ENCODE measurements at places on chromosomes 6 and 20.

GRCh38 chr6:137661601-137662000 is 167.4 kb upstream of the OLIG3 start:
- no peak for DNase-seq

- DNase-seq, result no peak
Measured at GRCh38 chr6:56347526-56347925, 100.1 kb upstream of the COL21A1 start.

DNA sequence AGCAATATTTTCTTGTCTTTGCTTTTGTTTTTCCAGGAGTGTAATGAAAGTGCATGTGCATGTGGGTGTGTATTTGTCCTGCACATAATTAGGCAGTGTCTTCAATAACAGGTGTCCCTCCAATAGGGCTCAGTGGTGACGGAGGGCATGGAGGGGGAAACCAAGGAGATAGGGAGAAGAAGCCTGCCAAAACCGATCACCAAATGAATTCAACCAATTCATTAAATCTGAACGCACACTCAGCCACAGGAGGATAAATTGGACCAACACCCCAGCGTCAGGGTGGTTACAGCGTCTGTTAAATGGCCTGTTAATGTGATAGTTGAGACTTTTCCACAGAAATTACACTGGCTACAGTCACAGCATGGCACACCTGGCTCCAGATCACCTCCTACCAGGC is 527.6 kb downstream of the CD83 start:
- no peak for DNase-seq

DNA sequence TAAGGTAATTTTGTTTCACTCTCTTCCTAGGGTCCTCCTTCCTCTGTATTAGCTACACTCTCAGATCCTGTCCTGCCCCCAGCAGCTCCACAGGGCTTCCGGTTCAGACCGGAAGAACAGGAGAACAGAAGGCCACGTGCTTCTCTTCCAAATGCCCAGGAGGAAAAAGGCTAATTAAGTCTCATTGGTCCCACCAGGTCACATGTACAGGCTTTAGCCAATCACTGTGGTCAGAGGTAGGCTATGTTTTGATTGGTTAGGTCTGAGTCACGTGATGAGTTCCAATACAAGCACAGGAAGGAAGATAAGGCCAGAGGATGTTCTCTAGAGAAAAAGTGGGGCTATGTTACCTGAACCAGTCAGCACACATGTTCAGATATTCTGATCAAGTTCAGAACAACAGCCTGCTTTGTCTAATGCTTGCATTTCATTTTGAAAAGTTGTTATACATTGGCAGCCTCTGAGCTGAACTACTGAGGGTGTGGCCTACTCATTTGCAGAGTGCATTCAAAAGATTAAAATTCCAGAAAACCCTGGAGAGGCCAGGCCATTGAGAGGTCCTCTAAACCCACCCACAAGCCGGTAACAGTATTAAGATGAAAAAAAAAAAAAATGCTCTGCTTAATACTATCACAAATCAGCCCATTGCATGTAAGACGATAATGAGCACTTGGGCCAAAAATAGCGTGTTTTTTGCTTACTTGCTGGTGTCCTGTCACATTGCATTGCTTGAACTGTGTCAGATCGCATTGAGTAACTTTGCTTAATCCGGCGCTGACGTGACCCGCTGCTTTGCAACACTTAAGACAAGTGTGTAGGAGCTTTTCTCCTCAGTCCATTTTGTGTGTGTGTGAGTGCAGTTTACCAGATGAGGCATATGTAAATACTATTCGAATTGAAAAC is 170.3 kb downstream of the TSHZ2 start:
- no peak for DNase-seq

GRCh38 chr6:26055719-26056582 is 31.3 kb upstream of the HFE start:
- DNase-seq, result peak; percentile 95

- DNase-seq, result no peak
Measured at GRCh38 chr6:151482290-151482689, 11.5 kb upstream of the CCDC170 start.

GRCh38 chr6:101392586-101393230 is 800 bp upstream of the GRIK2 start:
- DNase-seq, result no peak

- no peak for DNase-seq
Measured at GRCh38 chr6:8844968-8845367, 409.6 kb upstream of the SLC35B3 start.

- DNase-seq, result no peak
Measured at GRCh38 chr6:121533321-121533841, 97.9 kb downstream of the GJA1 start.

GRCh38 chr20:364905-365794 is 15.4 kb upstream of the TRIB3 start:
- DNase-seq, result no peak

DNA sequence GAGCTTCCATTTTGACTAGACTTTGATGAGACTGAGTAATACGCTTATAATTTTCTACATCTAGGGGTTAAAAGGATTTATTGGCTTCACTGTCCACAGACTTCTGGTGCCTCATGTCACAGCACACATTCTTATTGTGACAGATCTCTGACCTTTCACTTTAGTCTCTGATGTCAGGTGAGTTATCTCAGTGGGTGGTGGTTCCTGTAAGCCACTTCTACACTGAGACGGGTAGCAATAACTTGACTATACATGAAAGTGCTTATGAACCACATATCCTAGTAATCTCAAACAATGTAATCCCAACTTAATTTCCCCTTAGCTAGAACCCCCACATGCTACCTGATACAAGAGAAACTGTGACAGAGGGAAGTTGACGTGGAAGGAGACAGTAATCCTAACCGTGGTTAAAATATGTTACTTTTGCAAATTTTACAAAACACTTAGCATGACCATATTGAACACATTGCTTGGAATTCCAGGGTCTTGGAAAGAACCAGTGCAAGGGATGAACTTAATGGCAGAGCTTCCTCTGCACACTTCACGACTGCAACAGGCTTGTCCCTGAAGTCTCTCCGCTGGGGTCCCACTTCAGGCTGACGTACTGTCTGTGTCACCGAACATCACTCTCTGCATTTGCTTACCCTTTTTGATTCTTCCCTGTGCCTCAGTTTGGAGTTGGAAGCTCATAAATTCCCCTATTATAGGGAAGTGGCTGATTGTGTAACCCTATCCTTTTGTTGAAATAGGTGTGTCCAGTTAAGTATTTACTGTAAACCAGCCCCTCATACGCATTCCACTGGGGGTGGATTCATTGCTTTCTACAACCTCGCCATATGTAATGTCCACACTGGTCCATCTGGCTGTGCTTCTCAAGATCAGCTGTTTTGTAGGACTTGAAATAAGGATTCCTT is 6.4 kb upstream of the TRIM40 start:
- DNase-seq, result no peak

All from brain (organoid and tissue), 16 donors.